ENCODE measurements at places on chromosomes 2 and 18.
A peak's percentile ranks its signal among the peaks of the same experiment; 100 is the strongest.

DNA sequence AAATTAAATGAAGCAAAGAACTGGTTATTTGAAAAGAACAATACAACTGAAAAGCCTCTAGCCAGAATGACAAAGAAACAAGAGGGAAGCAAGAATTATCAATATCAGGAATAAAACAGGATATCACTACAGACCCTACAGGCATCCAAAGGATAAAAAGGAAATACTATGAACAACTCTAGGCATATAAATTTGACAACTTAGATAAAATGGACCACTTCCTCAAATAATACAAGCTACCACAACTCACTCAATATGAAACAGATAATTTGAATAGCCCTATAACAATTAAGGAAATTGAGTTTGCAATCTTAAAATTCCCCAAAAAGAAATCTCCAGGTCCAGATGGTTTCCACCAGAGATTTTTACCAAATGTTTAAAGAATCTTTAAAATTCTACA is 19.8 kb downstream of the RPRD1A start:
- no peak for DNase-seq

DNA sequence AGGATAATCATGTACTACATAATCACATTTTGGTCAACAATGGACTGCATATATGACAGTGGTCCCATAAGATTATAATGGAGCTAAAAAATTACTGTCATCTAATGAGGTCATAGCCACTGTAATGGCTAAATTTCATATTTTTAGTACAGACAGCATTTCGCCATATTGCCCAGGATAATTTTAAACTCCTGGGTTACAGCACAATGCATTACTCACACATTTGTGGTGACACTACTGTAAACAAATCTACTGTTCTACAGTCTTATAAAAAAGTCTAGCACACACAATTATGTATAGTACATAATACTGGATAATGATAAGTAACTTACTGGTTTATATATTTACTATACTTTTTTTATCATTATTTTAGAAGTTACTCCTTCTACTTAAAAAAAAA is 12.8 kb downstream of the EIF2AK2 start:
- peak; percentile 44 for DNase-seq

DNA sequence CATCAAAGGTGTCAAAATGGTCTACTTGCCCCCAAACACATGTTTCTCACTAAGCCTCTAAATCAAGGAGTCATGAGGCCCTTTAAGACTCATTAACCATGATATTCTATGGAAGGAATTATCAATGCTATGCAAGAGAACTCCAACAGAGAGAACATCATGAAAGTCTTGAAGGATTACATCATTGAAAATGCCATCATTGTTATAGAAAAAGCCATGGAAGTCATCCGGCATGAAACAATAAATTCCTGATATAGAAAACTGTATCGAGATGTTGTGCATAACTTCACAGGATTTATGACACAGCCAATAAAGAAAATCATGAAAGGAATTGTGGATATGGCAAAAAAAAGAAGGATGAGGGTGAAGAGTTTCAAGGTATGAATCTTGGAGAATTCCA is 1363.6 kb upstream of the CDH2 start:
- no peak for DNase-seq

DNA sequence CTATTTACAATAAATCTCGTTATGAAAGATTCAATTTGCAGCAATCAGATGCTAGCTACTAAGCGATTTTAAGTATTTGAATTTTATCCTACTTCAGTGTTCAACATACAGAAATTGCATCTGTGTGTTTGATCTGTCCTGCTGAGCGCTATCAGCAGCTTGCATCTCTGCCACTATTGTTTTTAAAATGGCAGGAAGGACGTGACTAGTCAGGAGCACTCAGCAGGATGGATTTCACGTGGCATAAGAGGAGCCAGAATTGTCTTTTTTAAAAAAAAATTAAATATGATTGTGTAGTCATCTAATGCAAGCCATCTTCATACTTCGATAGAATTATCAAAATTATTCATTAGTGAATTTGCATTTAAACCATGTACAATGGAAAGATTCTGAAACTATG is 2.8 kb upstream of the KLHL14 start:
- no peak for DNase-seq

GRCh38 chr2:238706673-238707072 is 141.2 kb upstream of the TWIST2 start:
- DNase-seq, result no peak

Measured in fibroblast of skin of right quadriceps (primary cell).